Esophagus mucosa (tissue), 1 donor: ENCODE measurements at places on chromosomes 5 and 9. TPM values are rescaled to one million over a fixed set of nuclear protein-coding genes. Genes with fewer than 3 reads are reported as not detected.

- peak; percentile 77 for ATAC-seq
Observed at GRCh38 chr5:131109540-131110255, 55.4 kb downstream of the HINT1 start.

- no peak for ATAC-seq
Observed at GRCh38 chr9:105313238-105313637, 68.8 kb downstream of the SLC44A1 start.

DNA sequence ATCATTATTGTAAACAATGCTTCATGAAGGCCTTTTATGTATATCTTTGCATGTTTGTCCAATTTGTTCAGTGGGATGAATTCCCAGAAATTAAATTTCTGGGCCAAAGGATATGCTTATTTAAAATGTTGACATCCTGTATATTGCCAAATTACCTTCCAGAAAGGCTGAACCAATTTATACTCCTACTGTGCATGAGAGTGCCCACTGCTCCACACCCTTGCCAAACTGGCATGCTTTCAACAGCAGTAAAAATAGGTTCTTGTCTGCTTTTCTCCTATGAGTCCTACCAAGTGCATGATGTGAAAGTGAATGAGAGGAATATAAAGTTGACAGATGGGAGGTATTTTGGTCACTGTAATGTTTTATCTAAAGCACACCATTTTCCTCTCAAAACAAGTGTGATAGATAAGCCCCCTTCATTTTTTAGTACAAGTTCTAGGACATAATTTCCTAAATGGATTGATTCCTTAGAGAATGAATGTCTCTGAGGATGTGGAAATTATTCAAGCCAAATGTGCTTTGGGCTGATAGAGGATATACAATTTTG lies 70.5 kb upstream of the ERBIN start:
- no peak for ATAC-seq

PBX3 gene
- total RNA-seq: 13.8 TPM

- ATAC-seq: peak; percentile 74
Observed at GRCh38 chr5:169350759-169351240, 49.9 kb upstream of the SLIT3 start.

- ATAC-seq: no peak
Observed at GRCh38 chr5:141846031-141846430, 32.2 kb downstream of the PCDH1 start.

SYNPO gene
- total RNA-seq: 7.8 TPM

DNA sequence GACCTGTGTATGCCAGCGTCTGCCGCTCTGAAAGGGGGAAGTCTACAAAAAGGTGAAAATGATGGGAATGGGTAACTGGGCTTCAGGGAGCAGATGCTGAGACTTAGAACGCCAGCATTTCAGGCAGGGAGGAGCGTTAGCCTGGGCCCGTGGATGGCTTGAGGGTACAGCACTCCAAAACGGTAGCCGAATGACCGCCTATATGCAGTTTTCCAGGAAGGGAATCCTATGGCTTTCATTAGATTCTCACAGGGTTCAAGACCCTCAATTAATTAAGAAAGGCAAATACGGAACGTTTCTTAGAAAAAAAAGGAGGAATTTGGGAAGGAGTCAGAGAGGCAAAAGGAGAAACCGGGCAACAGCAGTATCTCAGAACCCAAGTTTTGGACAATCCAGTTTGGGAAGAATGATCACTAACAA lies 639 bp downstream of the AMACR start:
- ATAC-seq: no peak

DPYSL3 gene
- total RNA-seq: 5.1 TPM

DNA sequence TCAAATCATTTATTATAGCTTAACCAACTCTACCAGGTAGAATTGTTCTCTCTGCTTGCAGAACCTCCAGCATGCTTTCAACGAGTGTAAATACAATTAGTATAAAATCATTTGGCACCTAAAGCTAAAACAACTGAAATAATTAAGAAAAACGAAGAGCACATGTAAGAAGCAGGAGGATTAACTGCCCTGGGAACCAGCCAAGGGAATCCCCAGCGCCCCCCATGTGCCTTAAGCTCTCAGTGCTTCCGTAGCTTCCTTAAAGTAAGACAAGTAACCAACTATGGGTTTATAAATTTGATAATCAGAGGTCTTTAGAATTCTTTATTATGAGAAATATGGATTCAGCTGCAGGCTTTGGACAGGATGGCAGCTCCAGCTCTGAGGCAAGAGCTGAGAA lies 402.4 kb downstream of the RAB3C start:
- ATAC-seq: no peak

MYMK gene
- total RNA-seq: not detected

BBLN gene
- 56.1 TPM for total RNA-seq

DNA sequence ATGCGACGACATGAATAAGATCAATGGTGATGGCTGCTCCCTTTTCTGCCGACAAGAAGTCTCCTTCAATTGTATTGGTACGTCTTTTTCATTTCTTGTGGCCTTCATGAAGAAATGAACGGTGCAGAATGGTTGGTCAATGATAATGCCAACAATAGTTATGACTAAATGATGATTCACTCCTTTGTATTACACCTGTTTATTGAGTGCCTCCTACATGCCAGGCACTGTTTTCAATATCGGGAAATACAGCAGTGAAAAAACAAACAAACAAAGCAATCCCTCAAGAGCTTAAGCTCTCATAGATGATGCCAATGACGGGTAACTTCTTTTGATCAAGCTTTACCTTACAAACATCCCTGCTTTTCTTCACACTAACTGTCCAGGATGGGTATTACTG lies 117.7 kb downstream of the PAPPA start:
- ATAC-seq: peak; percentile 42

- ATAC-seq: no peak
Observed at GRCh38 chr5:112418659-112419163, 366 bp downstream of the EPB41L4A start.

DNA sequence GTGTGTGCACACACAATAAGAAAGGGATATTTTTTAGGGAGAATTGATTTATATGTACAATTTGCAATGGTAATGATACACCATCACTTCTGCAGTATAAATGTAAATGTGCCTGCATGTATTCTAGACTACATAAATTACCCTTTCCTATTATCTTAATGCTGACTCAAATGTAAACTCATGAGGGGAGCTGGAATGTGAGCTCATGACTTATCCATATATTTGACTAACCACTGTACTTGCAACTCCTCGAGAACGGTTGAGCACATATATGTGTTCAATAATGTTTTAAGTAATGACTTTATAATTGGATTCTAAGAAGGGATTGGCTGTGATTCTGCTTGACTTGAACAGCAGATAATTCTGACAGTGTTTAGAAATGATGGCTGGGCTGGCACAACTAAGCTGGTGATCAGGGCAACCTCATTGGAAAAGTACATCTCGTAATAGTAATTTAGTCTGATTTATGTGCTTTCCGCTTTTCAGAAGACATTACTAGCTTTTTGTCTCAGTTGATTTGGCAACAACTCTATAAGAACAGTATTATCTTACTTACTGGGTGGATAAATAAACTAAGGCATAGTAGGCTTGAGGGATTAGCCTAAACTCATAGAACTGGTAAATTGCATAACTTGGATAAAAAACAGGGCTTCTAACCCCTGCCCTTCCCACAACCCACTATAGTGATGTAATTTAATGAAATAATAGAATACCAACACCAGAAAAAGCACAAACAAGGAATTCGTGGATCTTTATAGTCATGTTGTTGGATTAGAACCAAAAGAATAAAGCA lies 130.2 kb upstream of the SPEF2 start:
- peak; percentile 90 for ATAC-seq

GRCh38 chr9:69430206-69430605 lies 105.2 kb downstream of the ENTREP1 start:
- no peak for ATAC-seq

GRCh38 chr9:4148751-4149150 lies 151.1 kb downstream of the GLIS3 start:
- ATAC-seq: no peak

CDKN2A gene
- total RNA-seq: 7.7 TPM

DNA sequence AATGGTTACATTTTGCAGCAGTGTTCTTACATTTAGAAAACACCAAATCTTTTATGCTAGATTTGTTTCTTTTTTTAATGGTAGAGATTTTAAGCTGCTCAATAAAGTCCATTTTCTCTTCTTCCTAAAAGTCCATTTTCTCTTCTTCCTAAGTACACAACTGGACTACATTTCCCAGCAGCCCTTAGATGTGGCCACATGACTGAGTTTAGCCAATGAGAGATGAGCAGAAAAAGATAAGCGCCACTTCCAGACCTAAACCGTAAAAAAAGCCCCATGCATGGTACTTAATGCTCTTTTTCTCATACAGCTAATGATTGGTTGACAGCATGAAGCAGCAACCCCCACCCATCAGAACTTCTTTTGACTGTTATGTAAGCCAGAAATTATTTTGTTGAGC lies 206.7 kb downstream of the FAM114A2 start:
- no peak for ATAC-seq

HMGXB3 gene
- 13.4 TPM for total RNA-seq

IL4 gene
- total RNA-seq: not detected

GRCh38 chr5:53856506-53856905 lies 296.1 kb downstream of the NDUFS4 start:
- ATAC-seq: peak; percentile 79

DNA sequence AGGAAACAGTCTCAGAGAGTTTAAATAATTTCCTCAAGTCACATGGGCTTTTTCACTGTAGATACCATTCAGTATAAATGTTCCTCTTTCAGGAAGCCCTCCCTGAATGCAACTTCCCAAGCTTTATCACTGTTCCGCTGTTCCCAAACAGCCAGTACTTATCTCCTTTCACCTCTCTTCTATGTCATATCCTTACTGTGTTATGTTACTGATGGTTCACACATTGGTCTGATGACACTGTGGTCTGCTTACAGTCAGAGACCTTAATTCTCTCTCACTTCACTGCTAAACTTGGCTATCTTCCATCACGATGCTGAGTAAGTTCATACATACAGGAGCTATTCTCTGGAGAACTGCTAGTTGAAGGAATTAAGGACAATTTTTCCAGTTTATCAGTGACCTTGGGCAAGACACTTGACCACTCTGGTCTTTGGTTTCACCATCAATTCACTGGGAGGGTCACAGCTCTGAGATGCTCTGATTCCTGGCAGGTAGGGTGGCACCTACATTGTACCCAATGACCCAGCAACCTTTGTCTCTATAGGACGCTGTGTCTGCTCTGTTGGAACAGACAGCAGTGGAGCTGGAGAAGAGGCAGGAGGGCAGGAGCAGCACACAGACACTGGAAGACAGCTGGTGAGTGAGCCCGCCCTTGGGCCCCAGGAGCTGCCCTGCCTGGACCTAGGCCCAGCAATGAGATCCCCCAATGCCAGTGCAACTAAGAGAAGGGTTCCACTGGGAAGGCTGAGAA lies 42.1 kb upstream of the RARS1 start:
- no peak for ATAC-seq

CDX1 gene
- total RNA-seq: not detected

SELENOP gene
- total RNA-seq: 95.9 TPM

DAB2IP gene
- 46.0 TPM for total RNA-seq

GRCh38 chr5:144237851-144238250 lies 67.2 kb downstream of the KCTD16 start:
- ATAC-seq: no peak

GRCh38 chr9:94085062-94085639 lies 887 bp downstream of the PTPDC1 start:
- no peak for ATAC-seq
